ENCODE measurements at places on chromosomes 11 and 22.

GRCh38 chr11:74138572-74138971 is 32.2 kb downstream of the C2CD3 start:
- DNase-seq = no peak

- DNase-seq = no peak
Observed at GRCh38 chr11:1478011-1478410, 8.6 kb downstream of the MOB2 start.

- no peak for DNase-seq
Observed at GRCh38 chr22:46578251-46578823, 40.9 kb upstream of the CELSR1 start.

DNA sequence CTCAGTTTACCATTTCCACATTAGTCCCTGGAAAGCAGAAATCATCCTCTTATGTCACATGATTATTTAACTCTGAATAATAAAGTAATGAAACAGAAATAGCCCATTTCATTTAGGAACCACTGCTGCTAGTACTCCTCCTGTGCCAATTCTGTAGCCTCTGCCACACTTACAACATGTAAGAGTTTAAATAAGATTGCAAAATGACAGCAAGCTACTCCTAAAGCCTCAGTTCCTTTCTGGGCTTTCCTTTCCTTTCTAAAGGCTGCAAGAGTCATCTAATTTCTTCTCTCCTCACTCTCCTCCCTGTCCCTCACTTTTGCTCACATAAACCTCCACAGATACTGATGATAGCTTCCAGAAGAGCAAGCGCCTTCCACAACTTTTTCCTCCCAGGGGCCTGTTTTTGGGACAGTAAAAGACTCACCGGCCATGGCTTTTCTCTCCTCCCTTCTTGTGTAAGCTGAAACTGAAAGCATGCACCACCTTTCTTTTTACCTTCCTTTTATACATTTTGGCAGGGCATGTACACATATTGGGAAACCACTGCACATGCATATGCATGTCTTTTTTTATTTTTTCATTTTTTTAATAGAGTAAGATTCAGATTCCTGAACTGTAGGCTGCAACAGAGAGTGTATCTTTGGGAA is 38.5 kb downstream of the CARD18 start:
- DNase-seq = no peak

DNA sequence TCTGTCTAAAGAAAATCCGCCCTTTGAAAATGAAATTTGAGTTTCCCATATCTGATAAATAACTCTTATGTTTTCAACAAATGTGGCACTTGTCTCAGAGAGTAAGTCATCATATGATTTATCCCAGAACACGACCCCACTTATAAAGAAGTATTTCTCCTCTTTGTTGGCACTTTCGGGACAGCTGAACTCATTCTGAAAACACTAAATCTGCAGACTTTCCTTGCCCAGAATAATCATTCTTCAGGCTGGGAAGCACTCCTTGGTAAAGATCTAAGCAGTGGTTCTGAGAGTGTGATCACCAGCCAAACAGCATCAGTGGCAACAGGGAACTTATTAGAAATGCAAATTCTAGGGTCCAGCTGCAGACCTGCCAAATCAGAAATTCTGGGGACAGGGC is 532.2 kb upstream of the API5 start:
- no peak for DNase-seq

GRCh38 chr11:110312670-110313069 is 16.3 kb upstream of the RDX start:
- DNase-seq = no peak

GRCh38 chr22:30232716-30233218 is 13.8 kb downstream of the LIF start:
- DNase-seq = no peak

DNA sequence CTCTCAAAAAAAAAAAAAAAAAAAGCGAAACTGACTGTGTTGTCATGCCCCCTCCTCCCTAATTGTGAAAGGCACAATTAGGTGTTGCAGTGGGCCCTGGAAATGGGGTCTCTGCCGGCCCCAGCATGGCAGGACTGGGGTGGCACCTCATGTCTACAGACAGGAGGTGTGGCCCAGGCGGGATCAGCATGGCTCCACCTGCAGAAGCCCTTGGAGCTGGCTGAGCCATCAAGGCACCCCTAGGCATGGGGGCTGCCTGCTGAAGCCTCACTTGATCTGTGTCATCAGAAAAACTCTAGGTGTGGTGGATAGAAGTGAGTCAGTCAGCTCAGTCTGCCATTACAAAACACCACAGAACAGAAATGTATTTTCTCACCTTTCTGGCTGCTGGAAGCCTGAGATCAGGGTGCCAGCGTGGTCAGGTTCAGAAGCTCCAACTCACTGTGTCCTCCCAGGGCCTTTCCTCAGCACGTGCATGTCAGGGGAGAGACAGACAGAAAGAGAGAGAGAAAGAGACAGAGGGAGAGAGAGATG is 10.1 kb upstream of the B4GALNT4 start:
- no peak for DNase-seq

- no peak for DNase-seq
Observed at GRCh38 chr11:89536926-89537325, 45.8 kb upstream of the NOX4 start.

- DNase-seq = no peak
Observed at GRCh38 chr11:66235141-66235540, 33.3 kb upstream of the RAB1B start.

DNA sequence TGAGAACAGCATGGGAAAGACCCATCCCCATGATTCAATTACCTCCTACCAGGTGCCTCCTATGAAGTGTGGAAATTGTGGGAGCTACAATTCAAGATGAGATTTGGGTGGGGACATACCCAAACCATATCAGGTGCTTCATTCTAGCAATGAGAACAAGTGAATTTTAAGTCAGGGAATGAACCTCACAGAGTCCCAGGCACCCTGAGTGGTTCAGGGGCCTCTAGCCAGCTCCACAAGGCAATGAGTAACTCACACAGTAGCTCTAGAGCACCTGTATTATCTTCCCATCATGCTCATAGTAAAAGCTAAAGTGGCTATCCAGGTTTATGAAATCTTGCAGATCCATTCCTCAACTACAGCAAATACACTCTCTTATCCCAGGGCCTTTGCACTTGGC is 13.1 kb upstream of the ACCSL start:
- no peak for DNase-seq

GRCh38 chr11:109197656-109198055 is 224.3 kb upstream of the C11orf87 start:
- DNase-seq = no peak

DNA sequence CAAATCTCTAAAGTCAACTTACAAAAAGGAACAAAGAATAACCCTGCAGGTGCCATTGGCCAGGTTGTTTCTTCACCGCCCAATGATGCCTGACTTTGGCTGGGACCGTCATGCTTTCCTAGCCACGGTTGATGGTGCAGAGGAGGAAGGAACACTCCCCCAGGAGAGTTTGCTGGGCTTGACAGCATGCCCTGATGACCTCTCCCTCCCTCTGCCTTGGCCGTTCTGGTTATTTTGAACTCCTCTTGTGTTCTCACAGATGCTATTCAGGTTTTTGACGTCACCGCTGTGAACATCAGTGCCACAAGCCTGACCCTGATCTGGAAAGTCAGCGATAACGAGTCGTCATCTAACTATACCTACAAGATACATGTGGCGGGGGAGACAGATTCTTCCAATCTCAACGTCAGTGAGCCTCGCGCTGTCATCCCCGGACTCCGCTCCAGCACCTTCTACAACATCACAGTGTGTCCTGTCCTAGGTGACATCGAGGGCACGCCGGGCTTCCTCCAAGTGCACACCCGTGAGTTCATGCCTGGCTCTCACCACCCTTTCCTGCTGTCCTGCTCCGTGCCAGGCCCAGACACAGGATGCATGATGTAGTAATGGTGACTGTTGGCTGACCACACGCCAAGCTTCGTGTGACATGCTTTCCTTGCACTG is 89.0 kb upstream of the OR4B1 start:
- no peak for DNase-seq

- no peak for DNase-seq
Observed at GRCh38 chr11:35983981-35984380, 40.1 kb downstream of the LDLRAD3 start.

DNA sequence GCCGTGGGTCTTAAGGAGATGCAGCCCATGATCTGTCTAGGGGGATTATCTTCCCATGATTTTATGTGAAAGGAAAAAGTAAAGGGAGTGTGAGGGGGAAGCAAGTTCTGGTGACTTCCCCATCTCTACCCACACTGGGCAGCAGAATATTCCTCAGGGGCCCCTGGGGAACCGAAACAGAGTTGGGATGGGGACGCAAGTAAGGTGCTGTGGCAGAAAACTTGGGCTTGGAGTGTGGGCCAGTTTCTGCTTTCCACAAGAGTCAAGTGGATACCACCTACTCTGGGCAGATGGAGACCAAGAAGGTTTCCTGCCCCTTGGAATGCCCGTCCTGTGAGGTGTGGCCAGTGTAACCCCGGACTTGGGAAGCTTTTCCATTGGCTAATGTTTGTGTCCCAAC is 64.4 kb downstream of the SGSM3 start:
- no peak for DNase-seq

DNA sequence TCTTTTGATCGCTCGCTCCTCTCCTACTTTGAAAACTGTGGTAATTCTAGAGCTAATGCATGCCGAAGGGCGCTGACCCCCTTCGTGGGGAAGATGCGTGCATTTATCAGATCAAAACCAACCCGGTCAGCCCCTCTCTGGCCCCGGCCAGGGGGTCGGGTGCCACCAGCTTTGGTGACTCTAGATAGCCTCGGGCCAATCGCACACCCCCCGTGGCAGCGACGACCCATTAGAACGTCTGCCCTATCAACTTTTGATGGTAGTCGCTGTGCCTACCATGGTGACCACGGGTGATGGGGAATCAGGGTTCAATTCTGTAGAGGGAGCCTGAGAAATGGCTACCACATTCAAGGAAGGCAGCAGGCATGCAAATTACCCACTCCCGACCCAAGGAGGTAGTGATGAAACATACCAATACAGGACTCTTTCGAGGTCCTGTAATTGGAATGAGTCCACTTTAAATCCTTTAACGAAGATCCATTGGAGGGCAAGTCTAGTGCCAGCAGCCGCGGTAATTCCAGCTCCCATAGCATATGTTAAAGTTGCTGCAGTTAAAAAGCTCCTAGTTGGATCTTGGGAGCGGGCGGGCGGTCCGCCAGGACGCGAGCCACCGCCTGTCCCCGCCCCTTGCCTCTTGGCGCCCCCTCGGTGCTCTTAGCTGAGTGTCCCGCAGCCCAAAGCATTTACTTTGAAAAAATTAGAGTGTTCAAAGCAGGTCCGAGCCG is 3898.2 kb upstream of the OR11H1 start:
- DNase-seq = no peak

DNA sequence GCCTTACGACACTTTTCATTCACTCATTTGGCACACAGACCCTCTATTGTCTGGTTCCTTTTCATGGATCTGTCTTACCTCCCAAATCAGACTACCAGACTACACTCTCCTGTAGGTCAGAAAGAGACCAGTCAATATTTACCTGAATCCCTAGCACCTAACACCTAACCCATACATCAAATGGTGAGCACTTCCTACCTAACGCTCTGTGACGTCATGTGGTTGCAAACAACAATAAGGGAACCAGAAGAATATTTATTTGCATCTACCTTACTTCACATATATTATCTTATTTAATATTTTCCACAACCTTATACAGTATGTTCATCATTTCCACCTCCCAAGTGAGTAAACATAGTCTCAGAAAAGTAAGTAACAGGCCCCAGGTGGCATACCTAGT is 323.4 kb downstream of the SOX6 start:
- no peak for DNase-seq

DNA sequence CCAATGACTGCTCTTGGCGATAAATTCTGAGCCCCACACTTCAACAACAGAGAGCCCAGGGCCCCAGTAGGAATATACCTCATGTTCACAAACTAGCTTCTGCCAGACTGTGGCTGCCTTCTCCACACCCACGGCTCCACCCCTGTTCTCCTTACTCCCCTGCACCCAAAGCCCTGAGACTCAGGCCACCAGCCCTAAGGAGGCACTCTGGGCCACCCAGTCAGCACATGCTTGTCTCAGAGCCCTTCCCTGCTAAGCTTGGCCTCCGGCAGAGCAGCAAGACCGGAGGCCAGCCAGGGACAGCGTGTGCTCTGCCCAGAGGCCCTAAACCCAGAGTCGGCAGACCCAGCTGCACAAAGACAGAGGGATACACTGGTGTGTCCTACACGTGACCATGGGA is 27.9 kb downstream of the SPATA19 start:
- no peak for DNase-seq

DNA sequence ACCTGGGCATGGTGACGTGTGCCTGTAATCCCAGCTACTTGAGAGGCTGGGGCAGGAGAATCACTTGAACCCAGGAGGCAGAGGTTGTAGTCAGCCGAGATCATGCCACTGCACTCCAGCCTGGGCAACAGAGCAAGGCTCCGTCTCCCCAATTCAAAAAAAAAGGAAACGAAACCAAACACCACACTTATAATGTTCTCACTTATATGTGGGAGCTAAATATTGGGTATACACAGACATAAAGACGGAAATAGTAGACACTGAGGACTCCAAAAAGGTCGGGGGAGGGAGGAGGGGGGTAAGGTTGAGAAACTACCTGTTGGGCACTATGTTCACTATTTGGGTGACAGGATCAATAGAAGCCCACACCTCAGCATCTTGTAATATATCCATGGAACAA is 94.3 kb downstream of the GAB2 start:
- DNase-seq = no peak

DNA sequence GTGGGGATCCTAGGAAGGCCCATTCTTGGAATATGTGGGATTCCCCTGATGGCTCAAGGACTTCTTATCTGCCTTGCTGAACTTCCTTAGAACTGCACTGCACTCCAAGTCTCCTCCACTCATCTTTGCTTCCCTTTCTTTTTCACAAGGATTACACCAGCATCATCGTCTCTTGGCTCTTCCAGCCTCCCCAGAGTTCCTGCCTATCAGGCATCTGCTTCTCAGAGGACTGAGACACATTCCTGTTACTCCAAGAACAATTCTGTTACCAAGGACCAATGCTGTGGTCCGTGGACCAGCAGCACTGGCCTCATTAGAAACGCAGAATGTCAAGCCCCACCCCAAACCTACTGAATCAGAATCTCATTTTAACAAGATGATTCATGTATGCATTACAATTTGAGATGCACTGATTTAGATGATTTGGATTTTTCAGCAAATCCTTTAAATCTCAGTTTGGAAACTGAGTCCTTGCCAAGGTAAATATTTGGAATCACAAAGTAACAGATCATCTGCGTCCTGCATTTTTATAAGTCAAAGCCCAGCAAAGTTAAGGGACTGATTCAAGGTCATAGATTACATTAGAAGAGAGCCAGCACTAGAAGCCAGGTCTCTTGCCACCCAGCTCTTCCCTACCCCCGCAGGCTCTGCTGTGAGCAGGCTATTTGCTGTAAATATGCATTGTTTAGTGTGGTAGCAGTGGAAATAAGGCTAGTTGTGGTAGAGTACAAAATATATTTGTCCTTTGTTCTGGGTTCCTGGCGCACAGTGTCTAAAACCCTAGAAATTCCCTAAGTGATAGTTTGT is 110.9 kb downstream of the SWAP70 start:
- DNase-seq = no peak
